ENCODE measurements at places on chromosomes 2 and 18. TPM values are rescaled to one million over a fixed set of nuclear protein-coding genes. Genes with fewer than 3 reads are reported as not detected.

DNA sequence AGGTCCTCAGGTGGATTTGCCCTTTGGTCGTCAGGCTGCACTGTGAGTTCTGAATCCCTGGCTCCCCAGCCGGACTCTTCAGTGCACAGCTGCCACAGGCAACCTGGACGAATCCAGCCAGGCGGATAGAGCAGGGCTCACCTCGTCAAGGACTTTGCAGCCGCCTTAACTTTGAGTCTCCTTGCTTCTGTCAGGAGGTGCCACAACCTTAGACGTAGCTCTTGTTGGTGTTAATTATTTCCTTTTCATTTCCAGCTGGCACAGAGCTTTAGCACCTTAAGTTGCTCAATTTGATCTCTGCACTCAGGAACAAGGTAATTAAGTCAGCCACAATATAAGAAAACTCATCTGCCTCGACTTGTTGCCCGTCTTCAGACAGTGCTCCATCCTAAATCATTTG lies 17.7 kb downstream of the SMIM21 start:
- no peak for DNase-seq

DNA sequence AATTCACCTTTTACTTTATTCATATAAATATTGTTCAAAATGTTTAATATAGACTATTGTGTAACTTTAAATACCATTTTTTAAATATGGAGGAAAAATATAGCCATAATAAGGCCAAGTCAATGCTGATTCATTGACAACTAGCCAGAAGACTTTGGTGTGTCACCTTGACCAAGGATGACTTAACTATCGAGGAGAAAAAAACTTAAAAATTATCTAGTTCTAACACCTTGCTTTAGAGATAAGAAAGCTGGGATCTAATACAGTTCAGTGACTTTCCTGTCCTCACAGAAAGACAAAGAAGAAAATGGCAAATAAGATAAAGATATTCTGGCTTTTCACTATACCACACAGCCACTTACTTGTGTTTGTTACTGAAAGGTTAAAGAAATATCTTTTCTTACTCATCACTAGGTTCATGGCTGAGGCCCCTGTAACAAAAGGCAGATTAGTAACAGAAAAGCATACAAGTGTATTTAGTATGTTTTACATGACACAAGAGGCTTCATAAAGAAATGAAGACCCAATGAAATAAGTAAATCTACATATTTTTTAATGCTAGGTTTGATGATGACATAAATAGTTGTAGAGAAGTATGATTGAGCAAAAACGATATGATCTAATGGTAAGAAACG lies 65.9 kb upstream of the LRRTM1 start:
- no peak for DNase-seq

The CTDP1 gene
- total RNA-seq: 26.9 TPM

- DNase-seq: peak; percentile 87
Observed at GRCh38 chr2:52658598-52658997, 1109.0 kb upstream of the CHAC2 start.

DNA sequence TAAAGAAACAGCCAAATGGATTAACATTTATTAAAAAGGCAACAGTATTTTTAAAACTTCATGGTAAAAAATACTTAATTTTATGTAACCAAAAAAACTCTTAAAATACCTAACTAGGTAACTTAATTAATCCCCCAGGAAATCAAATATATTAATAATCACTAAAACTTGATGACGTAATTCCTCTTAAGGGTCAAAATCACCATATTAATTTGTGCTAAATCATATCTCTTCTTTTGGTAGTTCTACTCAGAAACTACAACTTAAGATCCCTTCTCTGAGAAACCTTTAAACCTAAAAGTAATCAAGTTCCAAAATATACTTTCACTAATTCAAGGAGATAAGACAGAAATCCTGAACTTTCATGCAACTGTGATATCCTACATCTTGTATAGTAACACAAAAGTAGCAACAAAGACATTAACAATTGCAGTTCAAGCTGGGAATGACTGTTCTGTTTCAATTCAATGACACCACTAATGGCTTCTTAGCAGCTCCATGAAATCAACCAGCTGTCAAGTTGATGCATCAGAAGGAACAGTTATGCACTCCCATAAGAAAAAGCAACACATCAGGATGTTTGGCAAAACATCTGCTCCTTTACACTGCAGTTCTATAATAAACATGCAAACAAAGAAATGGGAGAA lies 4.0 kb downstream of the BAZ2B start:
- no peak for DNase-seq

- DNase-seq: no peak
Observed at GRCh38 chr2:195632856-195633572, 24.0 kb upstream of the SLC39A10 start.

The LIMS4 gene
- 0.63 TPM for total RNA-seq

The ADRA2B gene
- total RNA-seq: not detected

- no peak for DNase-seq
Observed at GRCh38 chr2:241019441-241020139, 21.2 kb downstream of the SNED1 start.

DNA sequence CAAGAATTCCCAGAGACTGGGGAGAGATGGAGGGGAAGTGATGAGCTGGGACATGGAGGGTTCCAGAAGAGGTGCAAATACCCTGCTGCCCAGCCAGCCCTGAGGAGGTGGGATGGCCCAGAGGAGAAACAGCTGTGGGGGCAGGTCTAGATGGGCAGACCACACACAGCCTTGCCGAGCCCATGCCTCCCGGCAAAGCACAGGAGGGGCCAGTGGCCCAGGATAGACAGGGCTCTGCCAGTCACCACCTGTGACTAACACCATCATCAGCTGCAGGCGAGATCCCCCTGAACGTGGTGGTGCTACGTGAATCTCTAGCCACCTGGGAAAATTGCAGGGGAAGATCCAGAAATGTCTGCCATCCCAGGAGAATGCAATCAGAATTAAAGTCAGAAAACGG lies 39.4 kb downstream of the SCTR start:
- DNase-seq: no peak

DNA sequence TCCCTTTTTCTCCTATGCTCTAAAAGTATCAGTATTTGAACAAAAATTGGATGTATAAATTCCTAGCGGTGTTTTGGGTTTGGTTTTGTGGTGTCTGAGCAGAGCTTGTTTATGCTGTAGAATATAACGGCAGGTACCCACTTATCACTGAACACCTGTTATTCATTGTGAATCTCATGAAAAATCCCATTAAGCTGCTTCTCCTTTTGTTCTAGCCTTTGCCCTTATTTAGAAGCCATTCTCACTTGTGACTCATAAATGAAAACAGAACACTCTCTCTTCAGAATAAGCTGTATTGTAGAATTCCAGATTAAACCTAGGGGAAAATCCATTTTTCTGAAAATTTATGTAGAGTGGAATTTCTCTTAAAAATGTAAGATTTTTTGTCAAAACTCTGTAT lies 104.0 kb downstream of the PRPF40A start:
- DNase-seq: no peak
